ENCODE measurements at places on chromosomes 11 and 22.

DNA sequence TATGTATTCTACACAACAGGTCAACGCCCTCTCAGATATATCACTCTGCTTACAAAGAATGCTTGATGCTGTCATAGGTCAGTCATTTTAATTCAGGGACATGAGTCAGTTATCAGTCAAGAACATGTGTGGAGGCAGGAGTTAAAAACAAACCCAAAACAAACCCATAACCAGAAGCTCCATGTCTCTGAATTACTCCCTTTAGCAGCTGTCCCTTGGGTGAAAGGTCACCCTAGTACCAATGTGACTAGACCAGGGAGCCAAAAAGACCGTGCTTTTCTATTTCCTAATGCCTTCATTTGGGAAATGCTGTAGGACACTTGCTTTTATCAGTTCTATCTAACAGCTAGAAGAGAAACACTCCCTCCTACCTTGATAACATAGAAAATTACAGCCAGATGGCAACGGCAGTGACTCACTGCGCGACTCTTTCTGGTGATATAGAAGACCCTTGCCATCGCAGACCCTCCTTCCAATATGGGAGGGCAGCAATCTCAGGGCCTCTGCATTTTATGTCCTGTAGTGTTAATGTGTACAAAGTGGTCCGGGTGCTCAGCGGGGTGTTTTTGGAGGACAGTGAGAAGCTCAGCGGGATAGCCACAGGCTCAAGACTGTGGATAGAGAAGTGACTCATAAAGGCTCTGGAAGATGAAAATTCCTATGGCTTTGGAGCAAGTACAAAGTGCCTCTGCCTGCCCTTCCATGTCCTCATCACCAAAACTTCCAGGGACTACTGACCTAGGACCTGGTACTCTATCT lies 24.8 kb downstream of the APOL5 start:
- DNase-seq = no peak

DNA sequence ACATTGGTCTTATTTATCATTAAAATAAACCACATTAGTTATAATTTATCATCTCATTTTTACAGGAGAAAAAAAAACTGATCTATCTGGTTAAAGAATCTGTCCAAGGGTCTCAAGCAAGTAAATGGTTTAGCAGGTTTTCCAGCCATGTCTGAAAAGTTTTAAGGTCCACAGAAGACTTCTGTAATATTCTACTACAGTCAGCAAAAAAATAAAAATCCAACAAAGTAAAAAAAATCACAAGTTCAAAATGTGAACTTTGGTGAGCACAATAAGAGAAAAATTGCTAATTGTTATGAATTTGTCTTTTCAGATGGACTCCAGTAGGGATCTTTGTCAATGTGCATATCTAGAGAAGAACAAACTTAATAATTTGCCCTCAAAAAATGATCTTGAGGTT lies 1.3 kb downstream of the OR52E4 start:
- no peak for DNase-seq

GRCh38 chr11:32433101-32433913 lies 2.0 kb downstream of the WT1 start:
- no peak for DNase-seq

- DNase-seq = no peak
Observed at GRCh38 chr11:32584921-32585320, 1.3 kb downstream of the EIF3M start.

- no peak for DNase-seq
Observed at GRCh38 chr11:3674189-3674588, 3.0 kb upstream of the CHRNA10 start.

DNA sequence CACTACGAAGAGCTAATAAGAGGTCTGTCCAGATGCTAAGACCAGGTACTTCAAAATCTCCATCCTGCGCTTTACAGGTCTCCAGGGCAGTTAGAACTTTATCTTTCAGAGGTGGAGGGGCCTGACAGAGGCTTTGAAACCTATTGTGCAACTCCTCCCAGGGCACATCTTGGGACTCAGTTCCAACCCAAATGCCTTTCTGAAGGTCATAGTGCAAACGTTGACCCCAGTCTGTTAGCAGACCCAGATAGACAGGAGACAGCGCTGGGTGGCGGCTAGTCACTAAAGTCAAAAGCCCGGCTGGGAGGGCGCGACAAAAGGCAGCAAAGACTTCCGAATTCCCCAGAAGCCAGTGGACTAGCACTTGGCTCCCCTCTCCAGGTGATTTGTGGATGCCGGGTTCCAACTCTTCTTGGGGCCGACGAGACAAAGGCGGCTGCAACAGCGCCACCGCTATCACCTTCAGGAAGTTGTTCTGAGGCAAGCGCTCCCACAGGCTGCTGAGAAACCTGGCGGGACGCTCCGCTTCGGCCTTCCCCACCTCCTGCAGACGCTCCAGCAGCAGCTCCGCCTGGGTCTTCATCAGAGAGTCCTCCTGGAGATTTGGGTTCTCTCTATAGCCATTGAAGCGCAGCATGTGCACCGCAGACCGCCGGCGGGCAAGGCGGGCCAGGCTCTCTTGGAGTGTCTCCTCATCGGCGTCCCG lies 728 bp downstream of the FANCF start:
- peak; percentile 36 for DNase-seq

GRCh38 chr11:473962-474785 lies 24.1 kb downstream of the PTDSS2 start:
- no peak for DNase-seq

GRCh38 chr11:130452940-130453339 lies 4.5 kb downstream of the ADAMTS15 start:
- no peak for DNase-seq

GRCh38 chr22:36160499-36160942 lies at the start of gene APOL3:
TSS of gene APOL3 (minus strand) at chr22:36160755. CDS start at chr22:36149055, 11,700 bp downstream.
- DNase-seq = peak; percentile 18

- DNase-seq = no peak
Observed at GRCh38 chr22:27892811-27893210, 26.2 kb downstream of the PITPNB start.

DNA sequence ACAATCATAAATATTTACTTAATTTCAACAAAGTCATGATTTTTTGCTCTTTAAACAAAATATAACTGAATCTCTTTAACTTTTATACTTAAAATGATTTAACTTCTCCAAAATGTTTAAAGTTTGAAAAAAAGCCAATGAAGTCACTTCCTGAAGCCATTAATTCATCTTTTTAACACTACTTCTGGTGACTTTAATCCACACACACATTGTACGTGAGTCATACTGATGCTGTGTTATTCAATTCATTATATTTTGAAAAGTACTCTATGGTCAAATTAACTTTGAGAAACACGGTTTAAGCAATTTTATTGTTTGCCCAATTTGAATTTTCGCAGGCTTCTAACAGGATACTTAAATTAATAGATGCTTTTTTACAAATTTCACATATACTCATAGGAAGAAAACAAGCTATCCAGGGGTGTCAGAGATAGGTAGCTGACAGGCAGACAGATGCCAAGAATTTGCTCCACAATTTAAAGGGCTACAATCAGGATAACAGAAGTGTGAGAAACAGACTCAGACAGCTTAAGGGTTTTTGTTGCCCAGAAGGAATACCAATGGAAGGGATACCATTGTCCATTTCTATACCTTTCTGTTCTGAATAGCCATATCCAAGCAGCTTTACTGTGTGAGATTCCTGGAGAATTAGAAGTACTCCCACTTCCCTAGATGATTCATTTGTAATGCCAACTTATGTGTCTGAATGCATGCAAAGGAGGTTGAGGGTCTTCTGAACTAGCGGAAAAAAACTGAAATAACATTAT lies 118.4 kb downstream of the RBFOX2 start:
- DNase-seq = no peak

DNA sequence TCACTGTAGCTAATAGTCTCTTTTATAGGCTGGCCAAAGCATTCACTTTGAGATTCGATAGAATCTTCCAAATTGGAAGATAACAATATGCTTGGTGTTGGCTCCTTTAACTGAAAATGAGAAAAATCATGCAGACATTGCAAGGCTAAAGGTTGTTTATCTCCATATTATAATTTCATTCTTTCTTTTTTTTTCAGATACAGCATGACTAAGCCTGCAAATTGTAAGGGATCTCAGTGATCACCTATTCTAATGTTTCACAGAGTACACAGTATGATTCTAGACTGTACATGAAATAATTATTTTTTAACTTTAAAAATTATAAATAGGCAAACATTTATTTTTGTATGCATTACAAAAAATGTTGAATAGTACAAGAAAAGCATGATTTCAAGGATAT lies 451.7 kb upstream of the DDI1 start:
- no peak for DNase-seq

All from T-helper 22 cell (primary cell).